ENCODE measurements at places on chromosomes 12 and 14. TPM values are rescaled to one million over a fixed set of nuclear protein-coding genes. Genes with fewer than 3 reads are reported as not detected.

DNA sequence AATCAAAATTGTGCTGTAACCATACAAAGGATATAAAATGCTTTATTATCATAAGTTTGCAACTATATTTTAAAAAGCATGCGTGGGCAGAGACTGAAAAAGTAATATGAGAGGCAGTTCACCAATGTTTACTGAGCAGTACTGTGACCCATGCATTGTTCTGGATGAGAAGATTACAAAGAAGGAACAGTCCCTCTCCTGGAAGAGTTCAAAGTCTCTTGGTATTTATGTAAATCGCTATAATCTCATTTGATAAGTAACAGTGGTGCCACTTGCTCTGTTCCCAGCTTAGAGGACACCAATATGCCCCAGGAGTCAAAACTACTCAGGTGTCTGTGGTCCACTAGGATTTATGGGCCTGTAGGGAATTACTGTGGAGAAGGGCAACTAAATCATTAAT is 2.1 kb upstream of the CMAS start:
- no peak overlapping the region for H3K4me3 ChIP-seq
- no peaks in the 10 kb centered on the region for H3K36me3 ChIP-seq
- H3K27me3 ChIP-seq, result no peaks in the 10 kb centered on the region
- H3K4me1 ChIP-seq, result no peaks in the 10 kb centered on the region
- no peak for DNase-seq

- H3K4me1 ChIP-seq, result no peaks in the 10 kb centered on the region
- no peaks in the 10 kb centered on the region for H3K27me3 ChIP-seq
- H3K27ac ChIP-seq, result no peak overlapping the region
- H3K4me3 ChIP-seq, result no peak overlapping the region
- no peak for DNase-seq
- no peaks in the 10 kb centered on the region for H3K36me3 ChIP-seq
Measured at GRCh38 chr12:42564996-42565395, 24.6 kb downstream of the PRICKLE1 start.

GRCh38 chr12:14138495-14138894 is 157.1 kb upstream of the GRIN2B start:
- no peak overlapping the region for H3K27ac ChIP-seq
- H3K36me3 ChIP-seq, result no peaks in the 10 kb centered on the region
- no peak overlapping the region for H3K4me3 ChIP-seq
- DNase-seq, result peak; percentile 46

- H3K27me3 ChIP-seq, result no peaks in the 10 kb centered on the region
- DNase-seq, result peak; percentile 72
- H3K27ac ChIP-seq, result no peak overlapping the region
- no peaks in the 10 kb centered on the region for H3K4me1 ChIP-seq
- H3K36me3 ChIP-seq, result no peaks in the 10 kb centered on the region
Measured at GRCh38 chr12:65391711-65392110, 113.2 kb downstream of the MSRB3 start.

DNA sequence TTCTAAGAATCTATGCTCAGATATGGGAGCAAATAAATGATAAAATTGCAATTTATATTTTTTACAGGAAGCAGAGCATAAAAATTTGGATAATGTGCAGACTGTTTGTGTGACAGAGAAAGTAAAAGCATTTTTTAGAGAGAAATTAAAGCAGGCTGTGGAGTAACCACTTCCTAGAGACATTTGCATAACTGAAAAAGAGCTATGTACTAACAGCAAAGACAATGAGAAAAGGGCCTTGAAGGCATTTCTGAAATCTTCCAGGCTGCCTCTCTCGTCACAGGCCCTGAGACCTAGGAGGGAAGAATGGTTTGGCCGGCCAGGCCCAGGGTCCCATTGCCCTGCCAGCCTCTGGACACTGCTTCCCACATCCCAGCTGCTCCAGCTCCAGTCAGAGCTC is 247.2 kb downstream of the ALX1 start:
- H3K4me3 ChIP-seq, result no peak overlapping the region
- no peak overlapping the region for H3K27ac ChIP-seq
- no peaks in the 10 kb centered on the region for H3K36me3 ChIP-seq
- no peaks in the 10 kb centered on the region for H3K4me1 ChIP-seq

DNA sequence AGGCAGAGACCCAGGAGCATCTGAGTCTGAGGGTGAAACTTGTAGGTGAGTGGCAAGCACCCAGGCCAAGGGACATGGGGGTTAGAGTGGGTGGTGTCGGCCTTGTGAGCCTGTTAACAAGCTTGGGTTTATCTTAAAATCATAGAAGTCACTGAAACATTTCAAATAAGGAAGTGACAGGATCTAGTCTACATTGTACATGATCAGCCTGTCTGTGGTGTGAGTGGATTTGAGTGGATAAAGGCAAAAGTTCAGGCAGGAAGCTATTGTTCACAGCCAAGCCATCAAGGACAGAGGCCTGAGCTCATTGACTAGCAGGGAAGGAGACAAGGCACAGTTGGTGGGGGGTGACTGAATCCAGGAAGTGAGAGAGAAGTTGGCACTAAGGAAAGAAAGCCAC is 59.3 kb upstream of the FKBP4 start:
- H3K27me3 ChIP-seq, result no peaks in the 10 kb centered on the region
- H3K27ac ChIP-seq, result no peak overlapping the region
- no peaks in the 10 kb centered on the region for H3K36me3 ChIP-seq

DNA sequence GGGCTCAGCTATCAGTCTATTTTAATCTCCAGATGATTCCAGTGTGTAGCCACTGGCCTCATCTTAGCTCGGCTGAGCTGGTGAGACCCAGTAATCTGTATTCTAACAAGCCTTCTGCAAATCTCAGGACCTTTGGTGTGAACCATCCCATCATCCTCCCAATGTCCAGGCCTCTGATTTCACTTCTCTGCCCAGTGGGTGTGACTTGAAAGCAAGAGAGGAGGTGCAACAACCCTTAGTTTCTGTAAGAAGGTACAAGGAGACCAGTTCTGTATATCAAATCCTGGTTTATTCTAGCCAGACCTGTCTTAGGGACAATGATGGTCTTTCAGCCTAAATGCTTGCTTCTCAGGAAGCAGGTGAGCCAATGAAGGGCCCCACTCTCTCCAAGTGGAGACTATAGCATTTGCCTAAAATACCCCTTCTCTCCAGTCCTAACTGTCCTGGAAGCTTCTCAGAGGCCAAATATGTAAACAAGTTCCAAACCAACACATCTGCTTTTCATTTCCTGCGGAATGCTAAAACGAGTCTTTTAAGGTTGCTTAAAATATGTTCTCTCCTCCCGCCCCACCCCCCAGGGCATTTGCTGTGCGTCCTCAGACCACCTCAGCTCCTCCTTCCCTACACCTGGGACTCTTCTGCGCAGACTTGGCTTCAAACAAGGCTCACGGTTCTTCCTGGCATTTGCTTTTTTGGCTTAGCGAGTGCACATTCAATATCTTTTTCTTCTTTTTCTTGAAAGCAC is 78.4 kb upstream of the FUT8 start:
- no peak overlapping the region for H3K4me3 ChIP-seq
- H3K36me3 ChIP-seq, result no peaks in the 10 kb centered on the region
- DNase-seq, result no peak
- no peak overlapping the region for H3K27ac ChIP-seq
- no peaks in the 10 kb centered on the region for H3K27me3 ChIP-seq
- H3K4me1 ChIP-seq, result no peaks in the 10 kb centered on the region

GRCh38 chr14:59310633-59311032 is 122.2 kb downstream of the DAAM1 start:
- H3K27ac ChIP-seq, result no peak overlapping the region
- H3K4me1 ChIP-seq, result no peaks in the 10 kb centered on the region
- H3K27me3 ChIP-seq, result no peaks in the 10 kb centered on the region
- H3K36me3 ChIP-seq, result no peaks in the 10 kb centered on the region

GRCh38 chr14:29741909-29742401 is 185.7 kb downstream of the PRKD1 start:
- DNase-seq, result no peak
- peaks cover 6% of the 10 kb centered on the region for H3K4me1 ChIP-seq
- H3K4me3 ChIP-seq, result no peak overlapping the region
- no peaks in the 10 kb centered on the region for H3K36me3 ChIP-seq

DNA sequence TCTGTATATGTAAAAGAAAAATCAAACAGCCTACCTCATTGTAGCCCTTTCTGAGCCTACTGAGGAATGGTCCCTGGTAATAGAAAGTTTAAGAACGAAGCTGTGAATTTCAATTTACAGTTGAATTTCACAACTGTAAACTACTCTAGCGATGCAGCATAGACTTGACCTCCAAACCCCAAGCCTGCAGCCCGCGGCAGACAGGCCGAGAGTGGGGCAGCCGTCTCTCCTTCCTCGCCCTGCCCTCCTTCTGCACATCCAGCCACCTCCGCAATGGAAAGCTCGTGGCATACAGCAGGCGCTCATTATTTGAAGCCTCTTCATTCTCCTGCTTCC is 15.3 kb downstream of the RNASE2 start:
- no peaks in the 10 kb centered on the region for H3K27me3 ChIP-seq
- peak overlapping the region; percentile 62 for H3K4me3 ChIP-seq
- no peak for DNase-seq
- H3K36me3 ChIP-seq, result no peaks in the 10 kb centered on the region

- no peaks in the 10 kb centered on the region for H3K27me3 ChIP-seq
- peaks cover 11% of the 10 kb centered on the region for H3K4me1 ChIP-seq
- no peak for DNase-seq
- no peak overlapping the region for H3K27ac ChIP-seq
- H3K4me3 ChIP-seq, result no peak overlapping the region
Measured at GRCh38 chr12:93679308-93679925, 2.2 kb downstream of the CRADD start.

- no peaks in the 10 kb centered on the region for H3K27me3 ChIP-seq
- H3K4me3 ChIP-seq, result no peak overlapping the region
- DNase-seq, result no peak
- no peaks in the 10 kb centered on the region for H3K36me3 ChIP-seq
- H3K4me1 ChIP-seq, result no peaks in the 10 kb centered on the region
Measured at GRCh38 chr14:63682727-63683593, 41.3 kb upstream of the WDR89 start.

- no peaks in the 10 kb centered on the region for H3K27me3 ChIP-seq
- H3K36me3 ChIP-seq, result no peaks in the 10 kb centered on the region
- no peaks in the 10 kb centered on the region for H3K4me1 ChIP-seq
- H3K4me3 ChIP-seq, result no peak overlapping the region
- H3K27ac ChIP-seq, result no peak overlapping the region
- no peak for DNase-seq
Measured at GRCh38 chr12:52575256-52575655, 1.6 kb upstream of the KRT74 start.

DNA sequence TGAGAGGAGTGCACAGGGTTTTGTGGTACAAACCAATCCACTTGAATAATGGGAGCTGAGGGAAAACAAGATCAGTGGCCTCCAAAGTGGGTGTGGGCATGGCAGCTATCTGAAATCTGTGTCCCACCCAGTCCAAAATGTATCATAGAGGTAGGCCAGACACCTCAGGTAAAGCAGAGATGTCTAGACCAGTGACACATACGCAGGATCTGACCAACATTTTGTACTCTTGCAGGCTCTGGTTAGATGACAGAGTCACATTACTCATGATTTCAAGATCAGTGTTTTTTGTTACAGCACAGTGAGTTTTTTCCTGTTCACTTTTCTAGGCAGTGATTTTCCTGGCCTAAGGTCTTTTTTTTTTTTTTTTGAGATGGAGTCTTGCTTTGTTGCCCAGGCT is 211.8 kb downstream of the PCNX1 start:
- DNase-seq, result no peak
- no peak overlapping the region for H3K4me3 ChIP-seq
- H3K27ac ChIP-seq, result no peak overlapping the region
- peaks cover 3% of the 10 kb centered on the region for H3K36me3 ChIP-seq

GRCh38 chr14:100826391-100827100 is 628 bp downstream of the MEG3 start:
- peak overlapping the region; percentile 77 for H3K4me3 ChIP-seq
- peak overlapping the region; percentile 79 for H3K27ac ChIP-seq
- DNase-seq, result no peak
- peaks cover 3% of the 10 kb centered on the region for H3K27me3 ChIP-seq
- peaks cover 10% of the 10 kb centered on the region for H3K36me3 ChIP-seq
- peaks cover 55% of the 10 kb centered on the region for H3K4me1 ChIP-seq

DNA sequence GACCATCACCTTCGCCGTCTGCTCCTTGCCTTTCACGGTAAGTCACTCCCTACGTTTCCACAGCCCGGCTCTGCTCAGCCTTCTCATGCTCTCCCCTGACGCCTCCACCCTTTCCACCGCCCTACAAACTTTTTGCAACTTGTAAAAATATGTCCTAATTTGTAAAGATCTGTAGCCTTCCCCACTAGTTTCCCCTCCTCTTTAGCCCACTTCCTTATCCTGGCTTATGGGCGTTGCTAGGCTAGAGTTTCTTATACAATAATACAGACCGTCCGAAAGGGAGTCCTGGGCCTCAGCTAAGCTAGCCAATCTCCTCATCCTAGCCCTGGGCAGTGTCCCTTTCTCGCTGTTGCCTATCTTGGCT is 1.2 kb downstream of the PTGER2 start:
- H3K36me3 ChIP-seq, result no peaks in the 10 kb centered on the region
- peaks cover 18% of the 10 kb centered on the region for H3K4me1 ChIP-seq
- peak overlapping the region; percentile 56 for H3K4me3 ChIP-seq
- peaks cover 42% of the 10 kb centered on the region for H3K27me3 ChIP-seq
- no peak for DNase-seq

GRCh38 chr14:51523243-51523642 is 128.5 kb upstream of the FRMD6 start:
- no peaks in the 10 kb centered on the region for H3K36me3 ChIP-seq
- no peak for DNase-seq
- H3K4me3 ChIP-seq, result no peak overlapping the region
- H3K27ac ChIP-seq, result no peak overlapping the region

DNA sequence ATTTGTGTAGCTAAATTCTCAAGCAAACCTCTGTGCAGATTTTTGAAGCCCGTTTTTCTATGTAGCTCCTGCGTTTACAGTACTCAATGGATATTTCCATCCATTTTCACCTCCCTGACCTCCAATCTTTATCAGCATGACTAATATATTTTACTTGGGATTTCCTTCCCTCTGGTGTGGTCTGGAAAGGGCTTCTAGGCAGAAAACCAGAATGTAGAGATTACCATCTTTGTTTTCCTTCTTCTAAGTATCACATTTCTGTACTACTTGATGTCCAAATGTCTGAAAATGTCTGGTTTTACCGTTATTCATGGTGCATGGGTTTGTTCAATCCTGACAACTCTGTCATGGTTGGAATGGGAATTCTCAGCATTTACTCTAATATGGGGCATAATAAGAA is 907.6 kb upstream of the FLRT2 start:
- no peaks in the 10 kb centered on the region for H3K27me3 ChIP-seq
- H3K4me3 ChIP-seq, result no peak overlapping the region
- H3K4me1 ChIP-seq, result no peaks in the 10 kb centered on the region
- DNase-seq, result no peak

GRCh38 chr14:51844081-51844881 is 16.1 kb upstream of the GNG2 start:
- H3K4me1 ChIP-seq, result peaks cover 9% of the 10 kb centered on the region
- no peaks in the 10 kb centered on the region for H3K36me3 ChIP-seq
- H3K27me3 ChIP-seq, result no peaks in the 10 kb centered on the region

- no peak overlapping the region for H3K27ac ChIP-seq
- no peak overlapping the region for H3K4me3 ChIP-seq
- peaks cover 29% of the 10 kb centered on the region for H3K27me3 ChIP-seq
- peaks cover 56% of the 10 kb centered on the region for H3K36me3 ChIP-seq
- H3K4me1 ChIP-seq, result peaks cover 24% of the 10 kb centered on the region
Measured at GRCh38 chr12:57724936-57725740, 13.4 kb downstream of the AGAP2 start.

Gene HOXC10
- 0.81 TPM for polyA plus RNA-seq

Gene ALKBH1
- polyA plus RNA-seq, result 12.8 TPM

Gene NANOG
- polyA plus RNA-seq, result 0.19 TPM

Gene PMEL
- 1.5 TPM for polyA plus RNA-seq

Gene HOXC4
- polyA plus RNA-seq, result 98.7 TPM

Gene GLTP
- 80.4 TPM for polyA plus RNA-seq

Gene KCNA1
- 7.5 TPM for polyA plus RNA-seq

Gene CLEC4A
- 3.7 TPM for polyA plus RNA-seq

Gene COCH
- 18.9 TPM for polyA plus RNA-seq

Gene LBHD2
- polyA plus RNA-seq, result 2.1 TPM

Gene KRT78
- not detected for polyA plus RNA-seq

Gene TUBA1A
- 4,527 TPM for polyA plus RNA-seq
